ENCODE measurements at places on chromosomes 5 and 9.

DNA sequence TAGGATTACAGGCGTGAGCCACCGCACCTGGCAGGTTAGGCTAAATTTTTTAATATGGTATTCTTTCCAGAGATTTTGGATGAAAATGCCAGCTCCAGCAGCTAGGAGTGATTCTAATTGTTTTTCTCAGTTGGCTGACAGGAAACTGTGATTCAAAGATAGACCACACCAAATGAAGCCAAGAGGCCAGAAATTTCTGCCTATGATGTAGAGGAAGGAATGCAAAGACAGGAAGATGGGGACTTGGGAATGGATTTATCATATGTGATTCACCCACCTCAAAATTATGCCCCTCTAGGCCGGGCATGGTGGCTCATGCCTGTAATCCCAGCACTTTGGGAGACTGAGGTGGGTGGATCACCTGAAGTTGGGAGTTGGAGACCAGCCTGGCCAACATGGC is 53.3 kb downstream of the UGCG start:
- no peak for DNase-seq

- DNase-seq, result no peak
Observed at GRCh38 chr5:93874080-93874479, 132.7 kb upstream of the POU5F2 start.

DNA sequence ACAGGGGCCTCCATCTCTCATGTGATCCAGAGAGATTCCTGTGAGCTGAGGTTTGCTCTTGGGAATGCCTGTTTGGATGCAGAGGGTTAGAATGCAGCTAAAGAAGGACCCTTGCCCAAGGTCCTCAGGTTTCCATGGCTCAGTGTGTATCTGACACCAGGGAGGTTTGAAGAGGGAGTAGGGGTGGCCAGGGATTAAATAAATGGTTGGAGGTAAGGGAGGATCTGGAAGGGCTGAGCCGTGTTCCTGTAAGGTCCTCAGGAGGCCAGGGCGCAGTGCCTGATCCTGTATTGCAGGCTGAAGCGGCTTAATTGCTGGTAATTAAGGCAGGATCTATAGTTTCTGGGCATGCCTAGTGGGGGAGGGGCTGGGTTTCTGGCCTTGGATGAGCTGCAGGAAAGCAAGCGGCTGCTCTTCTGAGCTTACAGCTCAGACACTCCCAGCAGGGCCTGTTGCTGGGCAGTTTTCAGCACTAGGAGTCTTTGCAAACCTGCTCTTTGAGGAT is 41.5 kb upstream of the MAP1B start:
- DNase-seq, result no peak

GRCh38 chr5:166535641-166536040 is 1755.8 kb upstream of the WWC1 start:
- no peak for DNase-seq
